ENCODE measurements at places on chromosomes 11 and 22.

DNA sequence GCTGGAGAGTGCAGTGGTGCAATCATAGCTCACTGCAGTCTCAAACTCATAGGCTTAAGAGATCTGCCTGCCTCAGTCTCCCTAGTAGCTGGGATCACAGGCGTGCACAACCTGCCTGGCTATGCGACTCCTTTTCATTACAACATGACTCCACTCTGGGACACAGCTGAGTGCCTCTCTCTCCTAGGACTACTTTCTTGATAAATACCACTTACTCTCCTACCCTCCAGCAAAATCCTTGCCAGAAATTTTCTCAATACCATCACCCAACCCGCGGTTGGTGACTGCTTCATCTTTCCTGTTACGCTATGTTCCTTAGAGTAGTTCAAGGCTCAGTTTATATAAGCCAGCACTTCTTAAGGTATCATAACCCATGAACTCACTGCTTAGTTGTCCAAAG is 26.9 kb downstream of the ARFGAP3 start:
- DNase-seq, result no peak

DNA sequence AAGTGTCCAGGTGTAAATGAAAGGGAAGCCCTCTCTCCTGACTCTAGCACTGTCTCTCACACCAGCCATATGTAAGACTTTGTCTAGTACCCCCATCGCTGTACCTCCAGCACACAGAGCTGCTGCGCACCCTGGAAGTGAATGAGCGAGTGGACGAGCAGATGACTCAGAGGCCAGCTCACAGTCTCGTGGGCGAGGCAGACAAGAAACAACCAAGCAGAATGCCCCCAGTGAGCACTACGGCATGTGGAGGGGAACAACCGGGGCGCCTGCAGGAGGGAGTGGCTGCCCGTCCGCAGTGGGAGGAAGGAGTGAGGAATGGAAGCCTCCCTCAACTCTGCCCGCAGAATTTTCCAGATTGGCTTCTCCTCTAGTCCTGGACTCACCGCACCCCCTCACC is 46.4 kb downstream of the MCM5 start:
- DNase-seq, result no peak

- no peak for DNase-seq
These were observed 17.2 kb upstream of the FCHSD2 start for GRCh38 chr11:73159297-73159696.

- no peak for DNase-seq
These were observed 347.3 kb upstream of the RAG2 start for GRCh38 chr11:36945384-36945783.

- DNase-seq, result no peak
These were observed 157.0 kb downstream of the BRD1 start for GRCh38 chr22:49670456-49671330.

DNA sequence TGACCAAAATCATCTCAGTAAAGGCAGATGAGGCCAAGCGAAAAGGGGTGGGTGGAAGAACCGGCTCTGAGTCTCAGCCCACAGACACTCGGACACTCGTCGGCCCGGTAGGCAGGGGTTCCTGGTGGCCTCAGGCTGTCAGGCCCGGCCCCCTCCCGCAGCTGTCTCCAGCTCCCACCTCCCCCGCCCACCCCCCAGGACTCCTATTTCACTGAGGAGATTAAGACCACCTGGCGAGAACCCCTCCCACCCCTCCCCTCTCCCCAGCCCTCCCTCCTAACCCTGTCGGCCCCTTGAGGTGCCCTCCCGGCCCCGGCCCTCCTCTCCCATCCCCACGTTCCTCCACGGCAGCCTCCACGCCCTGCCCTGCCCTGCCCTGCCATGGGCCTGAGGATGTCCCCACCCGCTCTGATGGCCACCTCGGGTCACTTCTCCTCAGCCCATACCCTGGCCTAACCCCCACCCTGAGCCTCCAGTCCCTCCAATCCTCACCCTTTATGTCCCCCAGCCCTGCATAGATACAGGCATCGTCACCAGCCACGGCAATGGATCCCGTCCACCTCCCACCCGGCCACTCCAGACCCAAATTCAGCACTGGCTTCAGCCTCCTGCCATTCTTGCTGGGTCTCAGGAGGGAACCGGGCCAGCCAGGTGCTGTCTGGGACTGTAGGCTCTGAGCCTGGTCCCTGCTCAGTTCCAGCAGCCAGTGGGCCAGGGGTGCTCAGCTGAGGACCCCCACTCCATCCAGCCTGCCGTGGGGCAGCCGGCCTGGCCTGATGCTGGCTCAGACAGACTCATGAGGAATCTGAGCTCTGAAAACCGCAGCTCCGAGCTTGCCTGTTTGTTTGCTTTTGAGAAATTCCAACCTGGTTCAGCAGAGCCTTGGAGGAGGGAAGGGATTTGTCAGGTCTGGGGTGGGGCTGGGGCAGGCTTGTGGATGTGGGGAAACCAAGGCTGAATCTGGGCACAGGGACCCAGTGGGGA is 9.8 kb upstream of the TBX1 start:
- DNase-seq, result no peak

- no peak for DNase-seq
These were observed 14.2 kb upstream of the MOB2 start for GRCh38 chr11:1500466-1501420.

- no peak for DNase-seq
These were observed 113.4 kb upstream of the CRYBB3 start for GRCh38 chr22:25085930-25086901.

DNA sequence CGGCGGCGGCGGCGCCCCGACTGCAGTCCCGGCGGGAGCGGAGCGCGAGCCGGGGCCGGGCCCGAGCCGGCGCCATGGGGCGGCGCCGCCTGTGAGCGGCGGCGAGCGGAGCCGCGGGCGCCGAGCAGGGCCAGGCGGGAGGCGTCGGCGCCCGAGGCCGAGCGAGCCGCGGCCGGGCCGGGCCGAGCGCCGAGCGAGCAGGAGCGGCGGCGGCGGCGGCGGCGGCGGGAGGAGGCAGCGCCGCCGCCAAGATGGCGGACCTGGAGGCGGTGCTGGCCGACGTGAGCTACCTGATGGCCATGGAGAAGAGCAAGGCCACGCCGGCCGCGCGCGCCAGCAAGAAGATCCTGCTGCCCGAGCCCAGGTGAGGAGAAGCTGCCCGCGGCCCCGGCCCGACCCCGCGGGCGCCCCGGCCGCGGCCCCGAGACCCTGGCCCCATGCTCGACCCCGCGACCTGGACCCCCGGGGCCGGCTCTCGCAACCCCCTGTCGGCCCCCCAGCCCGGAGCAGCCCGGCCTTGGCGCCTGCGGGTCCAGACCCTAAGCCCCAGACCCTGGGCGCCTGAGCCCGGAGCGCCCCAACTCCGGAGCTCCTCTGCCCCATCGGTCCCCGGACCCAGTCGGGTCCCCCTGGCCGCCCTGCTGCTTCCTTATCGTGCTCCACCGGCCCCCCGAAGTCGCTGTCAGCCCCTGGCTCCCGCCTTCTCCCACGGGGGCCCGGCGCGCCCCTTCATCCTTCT is at the start of gene GRK2:
Gene GRK2, plus strand, starts transcription at position 25 of the 739 bp plus-strand sequence. Its CDS starts 227 bp downstream, at position 252.
- no peak for DNase-seq

DNA sequence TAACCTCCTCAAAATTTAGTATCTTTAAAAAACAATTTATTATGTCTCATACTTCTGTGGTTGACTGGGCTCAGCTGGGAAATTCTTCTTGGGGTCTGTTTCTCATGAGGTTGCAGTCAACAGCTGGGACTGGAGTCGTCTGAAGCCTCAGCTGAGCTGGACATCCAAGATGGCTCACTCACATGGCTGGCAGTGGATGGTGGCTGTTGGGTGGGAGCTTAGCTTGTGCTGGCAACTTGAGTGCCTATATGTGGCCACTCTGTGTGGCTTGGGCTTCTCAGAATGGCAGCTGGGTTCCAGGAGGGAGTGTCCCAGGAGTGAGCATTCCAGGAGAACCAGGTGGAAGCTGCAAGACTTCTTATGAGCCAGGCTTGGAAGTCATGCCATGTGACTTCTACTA is 13.2 kb downstream of the THY1 start:
- DNase-seq, result no peak

DNA sequence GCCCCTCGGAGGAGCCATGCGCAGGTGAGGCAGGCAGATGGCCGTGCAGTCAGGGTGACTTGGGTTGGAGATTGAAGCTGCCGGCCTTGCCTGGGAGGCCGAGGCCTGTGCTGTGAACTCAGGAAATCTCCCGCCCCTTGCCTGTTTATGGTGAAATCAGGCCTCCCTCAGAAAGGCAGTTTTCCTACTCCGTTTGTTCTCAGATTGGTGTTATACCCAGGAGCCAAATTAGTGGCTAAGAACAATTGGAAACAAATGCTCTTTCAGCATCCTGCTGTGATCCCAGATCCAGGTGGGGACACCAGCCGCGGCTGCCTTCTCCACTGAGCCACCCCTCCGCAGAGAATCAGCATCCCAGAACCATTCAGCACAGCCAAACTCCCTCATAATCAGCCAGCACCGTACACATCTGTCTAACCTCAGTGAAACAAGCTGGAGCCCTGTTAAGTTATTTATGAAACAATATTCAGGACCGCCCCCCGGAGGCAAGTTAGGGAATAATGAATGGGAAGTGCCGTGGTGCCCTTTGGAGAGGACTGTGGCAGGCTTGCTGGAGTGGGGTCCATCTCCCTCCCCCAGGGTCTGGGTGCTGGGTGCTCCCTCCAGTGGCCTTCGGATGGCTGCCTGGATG is 60.0 kb downstream of the PKNOX2 start:
- DNase-seq, result no peak

DNA sequence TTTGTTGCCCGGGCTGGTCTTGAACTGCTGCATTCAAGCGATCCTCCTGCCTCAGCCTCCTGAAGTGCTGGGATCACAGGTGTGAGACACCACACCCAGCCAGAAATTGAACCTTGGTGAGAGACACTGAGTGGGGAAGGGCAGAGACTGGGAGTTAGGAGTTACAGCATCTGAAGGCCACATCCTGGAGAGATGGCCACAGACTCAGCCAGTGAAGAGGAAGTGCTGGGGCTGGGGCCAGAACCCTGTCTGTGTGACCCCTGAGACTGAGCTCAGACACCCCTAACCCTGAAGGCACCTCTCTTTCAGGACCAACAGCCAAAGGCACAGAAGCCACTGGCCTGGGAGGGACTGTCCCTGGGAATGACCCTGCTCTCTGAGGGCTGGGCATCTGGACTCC is 33.8 kb downstream of the TXN2 start:
- no peak for DNase-seq

- no peak for DNase-seq
These were observed at the start of gene FOLH1 for GRCh38 chr11:49208006-49208721. Gene FOLH1, minus strand, starts transcription at chr11:49208602. Its CDS starts 193 bp downstream, at chr11:49208409.

- no peak for DNase-seq
These were observed 14.5 kb downstream of the ATG16L2 start for GRCh38 chr11:72828692-72829101.

DNA sequence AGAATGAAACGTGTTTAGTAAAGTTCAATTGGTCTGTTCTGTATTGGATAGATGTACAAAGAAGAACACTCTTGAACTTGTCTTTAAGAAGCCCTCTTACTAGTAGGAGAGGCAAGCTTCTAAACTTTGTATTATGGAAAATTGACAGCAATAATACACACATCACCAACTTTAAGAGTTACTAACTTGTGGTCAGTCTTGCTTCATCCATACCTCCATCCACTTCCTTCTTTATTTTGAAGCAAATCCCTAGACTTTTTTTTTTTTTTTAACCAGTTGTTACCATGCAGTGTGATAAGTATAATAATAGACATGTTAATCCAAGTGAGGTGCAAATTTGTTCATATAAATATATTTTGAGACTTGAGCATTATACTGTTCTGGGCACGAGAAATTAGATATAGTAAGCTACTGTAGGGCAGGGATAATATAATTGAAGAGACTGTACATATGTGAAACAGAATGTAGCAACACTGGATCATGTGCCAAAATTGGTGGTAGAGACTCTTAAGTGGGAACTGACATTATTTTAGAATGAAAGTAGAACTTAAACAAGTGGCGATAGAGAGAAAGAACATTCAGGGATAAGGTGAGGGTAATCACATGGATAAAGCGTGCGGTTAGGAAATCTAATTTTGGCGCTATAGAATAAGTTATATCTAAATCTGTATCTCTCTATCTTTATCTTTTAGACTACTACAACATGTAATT is 6.5 kb downstream of the FAR1 start:
- DNase-seq, result no peak

DNA sequence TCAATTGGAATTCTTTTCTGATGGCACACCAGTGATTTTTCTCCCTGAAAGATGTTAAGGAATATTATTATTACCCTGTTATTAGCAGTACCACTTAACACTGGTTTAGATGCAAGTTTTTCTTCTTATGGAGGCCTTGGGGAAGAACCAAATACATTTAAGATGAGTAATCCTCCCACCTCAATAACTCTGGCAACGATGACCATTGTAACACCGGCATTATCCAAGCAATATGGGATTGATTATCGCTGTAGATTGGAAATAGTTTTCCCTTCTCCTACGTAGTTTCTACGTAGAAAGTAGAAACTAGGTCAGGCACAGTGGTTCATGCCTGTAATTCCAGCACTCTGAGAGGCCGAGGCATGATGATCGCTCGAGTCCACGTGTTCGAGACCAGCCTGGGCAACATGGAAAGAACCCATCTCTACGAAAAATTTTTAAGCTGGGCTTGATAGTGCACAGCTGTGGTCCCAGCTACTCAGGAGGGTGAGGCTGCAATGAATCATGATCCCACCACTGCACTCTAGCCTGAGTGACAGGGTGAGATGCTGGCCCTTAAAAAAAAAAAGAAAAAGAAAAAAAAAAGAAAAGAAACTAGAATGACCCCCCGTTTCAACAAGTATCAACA is 45.5 kb downstream of the PACSIN2 start:
- DNase-seq, result no peak

DNA sequence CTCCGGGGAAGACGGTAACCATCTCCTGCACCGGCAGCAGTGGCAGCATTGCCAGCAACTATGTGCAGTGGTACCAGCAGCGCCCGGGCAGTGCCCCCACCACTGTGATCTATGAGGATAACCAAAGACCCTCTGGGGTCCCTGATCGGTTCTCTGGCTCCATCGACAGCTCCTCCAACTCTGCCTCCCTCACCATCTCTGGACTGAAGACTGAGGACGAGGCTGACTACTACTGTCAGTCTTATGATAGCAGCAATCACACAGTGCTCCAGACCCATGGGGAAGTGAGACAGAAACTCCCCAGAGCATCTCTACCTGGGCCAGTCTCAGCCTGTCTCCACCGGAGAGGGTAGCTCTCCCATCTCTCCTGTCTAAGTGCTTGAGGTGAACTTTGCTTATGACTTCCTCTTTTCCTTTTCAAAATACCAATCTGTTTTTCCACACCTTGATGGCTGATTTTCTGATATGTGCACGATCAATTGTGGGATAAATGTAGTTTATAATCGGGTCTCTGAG is 48.5 kb upstream of the VPREB1 start:
- no peak for DNase-seq

- DNase-seq, result no peak
These were observed 31.6 kb downstream of the TTC12 start for GRCh38 chr11:113345978-113346377.

- DNase-seq, result no peak
These were observed 39.5 kb downstream of the TMPRSS5 start for GRCh38 chr11:113666584-113666983.

- no peak for DNase-seq
These were observed 3.3 kb downstream of the A4GALT start for GRCh38 chr22:42717197-42717928.

- no peak for DNase-seq
These were observed 303.7 kb downstream of the TTC28 start for GRCh38 chr22:28375761-28376534.

- DNase-seq, result no peak
These were observed 1.1 kb downstream of the LRP4 start for GRCh38 chr11:46917109-46917761.

- DNase-seq, result peak; percentile 45
These were observed 14.4 kb upstream of the LRP5 start for GRCh38 chr11:68297812-68298658.

- no peak for DNase-seq
These were observed 90.0 kb downstream of the FDX1 start for GRCh38 chr11:110519796-110520195.

GRCh38 chr22:22836635-22837034 is 51.0 kb upstream of the IGLL5 start:
- DNase-seq, result peak; percentile 57
